ENCODE measurements at places on chromosomes 4 and X.

DNA sequence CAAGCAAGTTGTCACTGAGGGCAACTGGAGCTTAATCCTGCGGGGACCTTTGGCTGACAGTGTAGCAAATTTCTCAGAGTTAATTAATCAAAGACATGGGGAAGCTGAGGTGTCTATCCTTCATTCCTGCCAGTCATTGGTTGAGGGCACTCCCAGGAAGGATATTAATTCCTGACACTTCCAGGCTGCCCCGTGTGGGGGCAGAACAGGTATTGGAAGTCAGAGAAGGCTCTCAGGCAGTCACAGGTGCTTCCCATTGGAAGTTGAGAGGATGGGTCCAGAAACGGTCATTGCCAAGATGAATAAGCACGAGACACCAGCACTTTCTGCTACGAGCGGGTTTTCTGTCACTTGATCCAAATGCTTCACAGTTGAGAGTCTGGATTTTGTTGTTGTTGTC lies 29.1 kb upstream of the CD38 start:
- no peak for DNase-seq

- no peak for DNase-seq
These were observed 2.5 kb downstream of the COQ2 start for GRCh38 chr4:83282049-83282535.

DNA sequence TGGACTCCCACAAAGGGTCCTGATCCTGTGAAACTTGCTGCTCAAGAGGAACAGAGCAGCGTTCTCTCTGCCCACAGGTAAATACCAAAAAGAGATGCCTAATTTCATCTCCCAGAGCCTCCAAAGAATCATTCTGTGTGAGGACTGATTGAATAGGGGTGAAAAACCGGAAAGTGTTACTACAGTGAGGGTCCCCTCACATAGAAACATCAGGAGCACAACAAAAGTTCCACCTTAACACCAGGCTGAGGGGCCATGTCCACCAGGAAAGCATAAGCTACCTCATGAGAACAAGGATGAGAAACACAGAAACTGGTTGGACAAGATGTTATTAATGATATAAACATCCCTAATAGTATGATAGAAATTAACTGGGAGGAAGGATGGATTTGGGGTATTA lies 140.9 kb downstream of the NWD2 start:
- no peak for DNase-seq

- DNase-seq = no peak
These were observed 161.3 kb upstream of the PCDH18 start for GRCh38 chr4:137693641-137694040.

DNA sequence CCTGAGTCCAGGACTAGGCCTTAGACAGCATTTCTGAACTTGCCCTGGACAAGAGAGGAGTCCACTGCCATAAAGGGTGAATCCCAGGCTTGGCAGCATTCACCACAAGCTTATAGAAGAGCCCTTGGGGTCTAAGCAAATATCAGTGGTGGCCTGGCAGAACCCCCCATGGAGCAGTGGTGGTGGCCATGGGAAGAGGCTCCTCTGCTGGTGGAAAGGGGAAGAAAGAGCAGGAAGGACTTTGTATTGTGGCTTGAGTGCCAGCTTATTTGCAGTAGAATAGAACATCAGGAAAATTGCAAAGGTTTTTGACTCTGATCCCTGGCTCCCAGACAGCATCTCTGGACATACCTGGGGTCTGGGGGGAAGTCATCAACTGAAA lies 58.1 kb upstream of the STARD8 start:
- no peak for DNase-seq

- DNase-seq = no peak
These were observed 261.2 kb downstream of the CBLL2 start for GRCh38 chrX:22533898-22534297.

- DNase-seq = no peak
These were observed 22.1 kb upstream of the SPATA4 start for GRCh38 chr4:176217510-176217909.

GRCh38 chrX:152943826-152944225 lies 46.0 kb downstream of the ZNF185 start:
- no peak for DNase-seq

GRCh38 chrX:148904421-148905111 lies 404.1 kb downstream of the AFF2 start:
- no peak for DNase-seq

DNA sequence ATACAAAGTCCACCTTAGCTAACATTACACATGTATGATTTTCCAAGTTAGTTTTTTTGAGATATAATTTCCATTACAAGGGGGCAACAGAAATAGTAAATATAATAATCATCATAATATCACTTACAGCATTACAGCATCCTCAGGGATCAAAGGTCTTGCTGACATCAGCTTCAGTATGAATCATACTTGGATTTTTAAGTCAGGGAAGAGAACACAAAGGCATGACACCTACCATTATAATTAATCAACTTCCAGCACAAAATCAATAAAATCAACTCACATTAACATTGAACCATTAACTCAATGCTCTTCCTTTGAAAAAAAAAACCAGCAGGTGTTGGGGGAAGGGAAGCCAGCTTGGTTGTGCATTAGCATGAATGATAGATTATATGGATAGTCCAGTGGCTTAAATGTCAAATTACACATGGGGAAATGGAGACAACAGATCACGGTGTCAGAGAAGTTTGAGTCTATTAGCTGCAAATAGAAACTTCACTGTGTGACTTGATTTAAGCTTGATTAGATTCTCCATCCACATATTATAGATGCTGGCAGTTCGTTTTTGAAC lies 66.9 kb upstream of the CAPN6 start:
- no peak for DNase-seq

- DNase-seq = no peak
These were observed 60.2 kb upstream of the BLTP1 start for GRCh38 chr4:122091836-122092405.

GRCh38 chr4:48141048-48141447 lies 7.0 kb upstream of the TXK start:
- DNase-seq = no peak

GRCh38 chr4:3811621-3812020 lies 45.4 kb downstream of the ADRA2C start:
- DNase-seq = no peak

DNA sequence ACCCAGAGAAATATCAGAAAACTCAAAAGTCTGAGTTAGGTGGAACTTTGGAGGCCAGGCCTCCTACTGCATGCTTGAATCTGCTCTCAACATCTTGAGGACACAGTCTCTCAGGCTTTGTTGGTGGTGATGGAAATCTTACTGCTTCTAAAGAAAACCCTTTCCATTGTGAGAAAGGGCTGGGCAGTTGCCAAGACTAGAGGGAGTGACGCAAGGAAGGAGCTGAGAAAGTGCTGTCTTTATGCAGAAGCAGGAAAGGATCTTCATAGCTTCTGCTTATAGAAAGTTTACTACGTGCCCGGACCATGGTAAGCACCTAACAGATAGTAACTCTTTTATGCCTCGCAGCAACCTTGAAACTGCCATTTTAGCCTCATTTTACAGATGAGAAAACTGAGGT lies 2.4 kb upstream of the CRMP1 start:
- no peak for DNase-seq

DNA sequence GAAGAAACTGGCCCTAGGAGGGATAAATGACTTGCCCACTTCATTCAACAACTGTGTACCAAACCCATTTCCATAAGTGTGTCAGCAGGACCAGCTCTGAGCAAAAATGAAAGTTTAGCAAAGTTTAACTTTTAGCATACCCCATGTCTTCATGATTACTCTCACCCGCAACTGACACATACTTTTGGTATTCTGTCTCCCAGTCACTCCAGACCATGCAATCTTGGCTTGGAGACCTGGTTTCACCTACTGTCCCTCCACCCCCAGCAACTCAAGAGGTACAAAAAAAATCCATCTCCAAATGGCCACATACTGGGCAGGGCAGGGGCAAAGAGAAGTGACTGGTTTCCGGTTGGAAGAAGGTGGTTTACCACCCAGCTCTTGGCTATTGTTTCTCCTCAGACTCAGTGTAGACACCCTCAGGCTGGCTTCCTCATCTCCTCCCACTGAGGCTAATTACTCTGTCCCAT lies 79.8 kb downstream of the RLIM start:
- DNase-seq = no peak

GRCh38 chrX:136525738-136526606 lies 6.0 kb upstream of the VGLL1 start:
- no peak for DNase-seq

- DNase-seq = no peak
These were observed 170.0 kb downstream of the RELL1 start for GRCh38 chr4:37516057-37516775.

DNA sequence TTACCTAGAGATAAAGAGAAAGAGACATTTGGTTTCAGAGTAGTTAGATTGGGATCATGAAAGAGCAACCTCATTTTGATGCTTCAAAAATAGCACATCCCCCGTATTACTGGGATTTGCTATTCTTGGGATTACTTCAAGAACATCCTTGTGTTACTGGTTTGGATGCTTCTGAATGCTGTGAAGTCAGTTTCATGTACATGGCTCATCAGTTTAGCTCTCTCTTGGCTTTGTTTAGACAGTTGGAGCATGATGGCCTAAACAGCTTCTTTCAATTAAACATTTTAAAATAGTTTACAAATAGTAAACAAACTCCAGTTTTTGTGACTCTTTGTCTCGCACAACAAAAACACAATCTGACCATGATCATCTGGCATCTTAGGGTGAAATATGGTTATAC lies 23.9 kb downstream of the HTT start:
- no peak for DNase-seq

GRCh38 chr4:168057412-168057811 lies 34.9 kb upstream of the ANXA10 start:
- DNase-seq = no peak

- no peak for DNase-seq
These were observed 4.7 kb upstream of the TSPYL2 start for GRCh38 chrX:53077207-53078197.

DNA sequence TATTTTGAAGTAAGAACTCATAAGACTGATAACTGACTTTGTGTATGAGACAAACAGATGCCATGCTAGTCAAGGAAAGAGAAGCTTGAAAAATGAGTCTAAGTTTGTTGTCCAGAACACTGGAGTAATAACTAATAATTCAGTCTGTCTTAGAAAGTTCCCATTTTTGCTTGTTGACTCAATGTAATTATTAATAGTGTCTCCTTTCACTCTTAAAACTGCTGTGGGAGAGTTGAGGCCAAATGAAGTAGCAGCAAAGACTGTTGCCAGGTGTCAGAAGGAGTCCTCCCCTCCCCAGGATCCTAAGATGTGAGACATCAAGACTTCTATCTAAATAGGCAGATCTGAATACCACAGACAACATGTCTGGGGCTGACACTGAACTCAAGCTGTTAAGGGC lies 20.8 kb upstream of the FAM13A start:
- DNase-seq = no peak

GRCh38 chr4:122104184-122104583 lies 47.9 kb upstream of the BLTP1 start:
- no peak for DNase-seq

DNA sequence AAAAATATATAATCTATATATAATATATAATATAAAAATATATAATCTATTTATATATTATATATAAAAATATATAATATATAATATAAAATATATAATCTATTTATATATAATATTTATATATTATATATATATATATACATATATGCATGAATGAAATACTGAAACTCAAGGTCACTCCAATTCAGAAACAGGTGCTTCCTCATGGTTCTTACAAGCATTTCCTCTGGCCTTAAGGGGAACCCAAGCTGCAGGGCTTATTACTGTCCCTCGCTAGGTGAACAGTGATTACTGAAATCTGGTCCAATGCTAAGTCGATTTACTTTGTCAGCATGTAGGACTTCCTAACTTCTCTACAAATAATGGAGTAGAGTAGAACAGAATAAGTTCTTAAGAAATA lies 174.3 kb downstream of the GPM6A start:
- DNase-seq = no peak

GRCh38 chr4:1907848-1908525 lies 36.8 kb downstream of the NSD2 start:
- DNase-seq = no peak

DNA sequence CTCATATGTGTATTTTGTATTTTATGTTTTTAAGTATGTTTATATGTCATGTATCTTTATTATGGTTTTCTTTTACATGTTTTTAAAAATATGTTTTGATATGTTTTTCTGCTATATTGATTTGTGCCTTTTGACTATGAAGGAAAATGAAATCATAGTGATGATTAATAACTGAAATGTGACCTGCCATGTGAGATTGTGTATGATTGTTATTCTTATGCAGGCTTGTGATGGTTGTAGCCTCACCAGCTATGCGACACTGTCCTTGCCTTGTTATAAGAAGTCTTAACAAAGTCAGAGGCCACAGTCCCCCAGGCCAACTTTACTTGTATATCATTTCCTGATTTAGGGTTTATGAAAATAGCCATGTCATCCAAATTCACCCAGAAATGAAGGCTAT lies 83.2 kb downstream of the TMEM131L start:
- no peak for DNase-seq

DNA sequence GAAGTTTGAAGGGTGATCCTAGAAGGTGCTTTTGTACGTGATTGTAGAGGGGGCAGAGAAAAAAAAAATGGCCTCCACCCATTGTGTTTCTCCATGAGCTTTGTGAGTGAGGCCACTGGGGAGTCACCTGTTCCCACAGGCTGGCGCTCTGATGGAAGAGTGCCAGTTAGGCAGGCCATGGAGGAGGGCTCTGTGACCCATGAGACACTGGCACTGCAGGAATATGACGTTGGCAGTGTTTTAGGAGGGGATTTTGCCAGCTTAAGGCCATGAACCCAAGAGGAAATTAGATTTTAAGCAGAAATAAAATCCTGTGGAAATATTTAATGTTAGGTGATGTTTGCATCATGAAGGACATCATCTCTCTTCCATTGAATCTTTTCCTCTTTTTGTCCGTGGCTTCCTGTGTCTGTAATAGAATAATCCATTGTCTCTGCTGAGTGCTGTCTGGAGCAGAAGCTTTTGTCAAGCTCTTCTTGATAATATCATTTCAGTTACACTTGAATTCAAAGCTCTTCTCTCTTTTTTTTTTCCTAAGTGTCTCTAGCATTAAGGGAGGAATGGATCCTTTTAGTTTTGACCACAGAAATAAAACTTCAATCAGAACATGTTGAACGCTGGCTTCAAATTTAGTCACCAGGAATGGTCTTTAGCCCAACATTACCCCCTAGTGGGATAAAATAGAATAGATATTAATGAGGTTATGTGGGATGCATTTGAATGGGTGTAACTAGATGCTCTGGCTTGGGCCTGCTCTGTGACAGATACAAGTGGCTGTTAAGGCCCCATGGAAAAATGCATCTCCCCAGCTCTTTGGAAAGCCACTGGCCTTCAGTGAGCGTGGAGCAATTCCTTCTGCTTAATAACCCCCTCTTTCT lies 41.0 kb upstream of the UCP1 start:
- DNase-seq = no peak

DNA sequence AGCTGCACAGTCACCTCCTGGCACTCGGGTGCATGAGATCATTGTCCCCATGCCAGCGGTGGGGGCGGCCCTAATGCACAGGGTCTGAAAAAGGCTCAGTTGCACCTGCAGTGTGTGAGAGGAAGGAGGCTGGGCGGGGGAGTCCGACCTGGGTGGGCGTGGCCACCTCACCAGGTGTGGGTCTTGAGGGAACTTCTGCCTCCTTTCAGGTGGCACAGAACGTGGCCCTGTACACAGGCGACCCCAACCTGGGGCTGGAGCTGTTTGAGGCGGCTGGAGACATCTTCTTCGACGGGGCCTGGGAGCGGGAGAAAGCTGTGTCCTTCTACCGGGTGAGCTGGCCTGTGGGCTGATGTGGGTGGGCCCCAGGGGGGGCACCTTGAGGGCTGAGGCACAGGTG lies 34.3 kb upstream of the HTRA3 start:
- DNase-seq = no peak
